ENCODE measurements at places on chromosomes 2 and 18.
A peak's percentile ranks its signal among the peaks of the same experiment; 100 is the strongest.

GRCh38 chr2:1887915-1888314 lies 143.6 kb upstream of the PXDN start:
- DNase-seq = no peak

- peak; percentile 25 for DNase-seq
Measured at GRCh38 chr18:62788876-62789275, 73.5 kb downstream of the PHLPP1 start.

GRCh38 chr2:112272669-112273068 lies 2.7 kb upstream of the ZC3H6 start:
- DNase-seq = no peak

DNA sequence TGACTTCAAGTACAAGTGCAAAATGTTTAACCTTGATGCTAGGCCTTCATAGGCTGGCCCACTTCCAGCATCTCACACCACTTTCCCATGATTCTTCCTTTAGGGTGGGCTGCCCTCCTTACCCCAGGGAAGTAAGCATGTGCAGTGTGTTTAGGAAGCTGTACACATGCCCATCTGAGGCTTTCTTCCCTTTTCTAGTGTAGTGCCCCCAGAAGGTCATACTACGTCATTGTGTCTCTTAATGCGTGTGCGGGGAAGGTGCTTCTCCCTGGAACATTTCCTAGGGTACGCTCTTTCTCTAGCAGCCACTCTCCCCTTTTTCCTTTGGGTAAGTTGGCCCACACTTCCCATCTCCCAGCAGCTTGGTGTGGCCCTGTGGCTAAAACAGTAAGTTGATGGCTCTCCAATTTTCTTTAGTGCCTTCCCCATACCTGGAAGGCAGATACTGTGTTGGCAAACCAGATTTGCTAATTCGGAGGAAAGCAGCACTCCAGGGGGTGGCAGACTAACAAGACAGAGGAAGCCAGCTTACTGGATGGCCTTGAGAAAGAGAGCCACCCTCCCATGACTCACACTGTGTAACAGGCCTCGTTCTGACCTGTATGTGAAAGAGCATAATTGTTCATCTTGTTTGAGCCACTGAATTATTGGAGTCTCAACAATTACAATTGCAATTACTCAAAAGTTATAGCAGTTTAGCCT lies 1.1 kb upstream of the SULT6B1 start:
- DNase-seq = peak; percentile 8

DNA sequence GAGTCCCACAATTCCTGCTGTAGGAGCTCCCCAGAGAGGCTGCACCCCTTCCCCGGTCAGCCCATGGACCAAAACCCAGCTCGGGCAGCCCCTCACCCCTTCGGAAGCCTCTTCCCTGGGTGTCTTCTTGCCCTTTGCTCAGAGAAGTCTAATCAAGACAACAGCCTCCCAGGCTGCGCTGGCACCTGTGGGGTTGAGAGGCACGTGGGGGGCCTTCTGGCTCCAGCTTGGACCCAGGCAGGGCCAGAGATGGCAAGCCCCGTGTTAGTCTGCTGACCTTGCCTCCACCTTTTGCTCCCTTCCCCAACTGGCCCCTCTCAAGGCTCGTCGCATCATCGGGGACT lies 10.4 kb downstream of the SLC4A3 start:
- DNase-seq = no peak

DNA sequence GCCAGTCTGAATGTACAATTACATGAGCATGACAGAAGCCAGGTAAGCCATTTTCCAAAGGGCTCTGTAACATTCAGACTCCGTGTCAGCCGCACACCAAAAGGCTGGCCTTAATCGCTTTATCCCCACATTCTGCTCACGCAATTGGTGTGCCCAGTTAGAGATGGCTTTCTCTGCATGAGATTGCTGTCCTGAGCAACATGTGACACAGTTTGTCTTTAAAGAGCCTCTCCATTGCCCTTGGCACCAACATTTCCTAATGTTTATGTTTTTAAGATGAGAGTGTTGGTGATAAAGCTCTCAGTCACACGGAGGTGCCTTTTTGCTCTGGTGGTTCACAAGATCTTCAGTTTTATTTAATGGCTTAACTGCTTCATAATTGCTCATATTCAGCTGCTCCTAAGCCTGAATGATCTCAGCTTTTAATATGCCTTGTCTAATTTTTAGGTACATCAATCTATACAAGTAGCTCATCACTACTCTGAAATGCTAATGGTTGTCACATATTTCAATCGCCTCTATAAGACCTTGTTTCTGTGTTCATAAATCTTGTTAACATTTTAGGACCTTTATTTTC lies 164.8 kb upstream of the ACVR2A start:
- DNase-seq = peak; percentile 79

- DNase-seq = no peak
Measured at GRCh38 chr2:70049255-70049654, 38.0 kb upstream of the PCBP1 start.

GRCh38 chr2:238657132-238658053 lies 190.5 kb upstream of the TWIST2 start:
- no peak for DNase-seq

DNA sequence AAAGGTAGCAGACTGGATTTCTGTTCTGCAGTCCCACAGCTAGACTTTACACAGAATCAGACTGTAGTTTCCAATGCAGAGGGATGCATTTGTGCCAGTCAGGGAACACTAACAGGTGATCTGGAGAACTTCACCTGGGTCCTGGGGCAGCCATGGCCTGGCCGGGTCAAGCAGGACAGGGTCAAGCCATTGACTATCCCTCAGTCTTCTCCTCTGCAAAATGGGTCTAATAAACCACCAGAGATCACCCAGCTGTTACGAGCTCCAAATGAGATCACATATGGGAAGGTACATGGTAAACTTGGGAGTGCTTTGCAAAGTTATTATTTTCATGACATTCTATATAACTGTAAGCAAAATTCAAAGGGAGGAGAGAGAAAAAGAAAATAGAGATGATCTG lies 294.1 kb downstream of the CDCA7 start:
- no peak for DNase-seq

GRCh38 chr2:118496467-118496866 lies 351.0 kb downstream of the EN1 start:
- no peak for DNase-seq

GRCh38 chr2:133734716-133735495 lies 166.6 kb upstream of the NCKAP5 start:
- no peak for DNase-seq

- DNase-seq = no peak
Measured at GRCh38 chr2:230124757-230125431, 56.2 kb upstream of the SLC16A14 start.

GRCh38 chr2:71965530-71965929 lies 182.1 kb downstream of the CYP26B1 start:
- no peak for DNase-seq

GRCh38 chr2:160664603-160665140 lies 171.1 kb upstream of the RBMS1 start:
- DNase-seq = no peak

- no peak for DNase-seq
Measured at GRCh38 chr2:222577341-222577740, 78.6 kb downstream of the FARSB start.

GRCh38 chr2:69247583-69247982 lies 139.4 kb downstream of the GFPT1 start:
- no peak for DNase-seq

DNA sequence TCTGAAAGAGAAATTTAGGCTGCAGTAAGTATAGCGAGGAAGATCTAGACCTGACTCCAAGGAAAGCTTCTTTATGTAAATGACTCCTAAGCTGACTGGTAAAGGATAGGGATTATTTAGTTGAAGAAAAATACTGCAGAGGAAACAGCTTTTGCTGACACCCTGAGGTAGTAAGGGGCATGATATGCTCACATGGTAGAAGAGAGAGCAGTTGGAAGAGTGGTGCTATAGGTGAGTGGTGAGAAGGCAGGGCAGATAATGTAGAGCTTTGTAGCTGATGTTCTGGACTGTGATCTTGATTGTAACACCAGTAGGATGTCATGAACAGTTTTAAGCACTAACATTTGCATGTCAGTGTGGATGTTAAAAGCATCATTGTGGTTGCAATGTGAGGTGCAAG lies 639.1 kb upstream of the SLC39A10 start:
- no peak for DNase-seq

GRCh38 chr2:112737542-112738232 lies 16.9 kb downstream of the NT5DC4 start:
- DNase-seq = no peak

DNA sequence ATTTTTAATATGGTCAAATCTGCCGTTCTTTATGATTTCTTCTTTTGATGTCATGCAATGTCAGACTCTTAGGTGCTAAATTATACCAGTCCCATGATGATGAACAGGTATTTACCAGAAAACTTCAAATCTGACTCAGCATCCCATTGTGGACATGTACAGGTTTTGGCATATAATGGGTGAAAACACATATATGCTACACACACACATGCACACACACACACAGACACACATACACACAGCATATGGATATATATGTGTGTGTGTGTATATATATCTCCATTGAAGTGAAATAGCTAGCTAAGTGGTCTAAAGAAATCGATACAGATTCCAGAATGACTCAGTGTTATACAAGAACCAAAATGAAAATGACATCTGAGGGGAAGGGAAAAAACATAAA lies 7.4 kb downstream of the PLEK start:
- DNase-seq = no peak

DNA sequence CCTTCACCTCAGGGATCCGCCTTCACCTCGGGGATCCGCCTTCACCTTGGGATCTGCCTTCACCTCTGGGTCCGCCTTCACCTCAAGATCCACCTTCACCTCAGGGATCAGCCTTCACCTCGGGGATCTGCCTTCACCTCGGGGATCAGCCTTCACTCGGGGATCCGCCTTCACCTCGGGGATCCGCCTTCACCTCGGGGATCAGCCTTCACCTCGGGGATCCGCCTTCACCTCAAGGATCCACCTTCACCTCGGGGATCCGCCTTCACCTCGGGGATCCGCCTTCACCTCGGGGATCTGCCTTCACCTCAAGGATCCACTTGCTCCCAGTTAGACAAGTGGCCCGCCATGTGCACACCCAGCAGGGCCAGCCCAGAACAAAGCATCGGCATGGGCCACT lies 7.3 kb downstream of the KIF1A start:
- DNase-seq = no peak

DNA sequence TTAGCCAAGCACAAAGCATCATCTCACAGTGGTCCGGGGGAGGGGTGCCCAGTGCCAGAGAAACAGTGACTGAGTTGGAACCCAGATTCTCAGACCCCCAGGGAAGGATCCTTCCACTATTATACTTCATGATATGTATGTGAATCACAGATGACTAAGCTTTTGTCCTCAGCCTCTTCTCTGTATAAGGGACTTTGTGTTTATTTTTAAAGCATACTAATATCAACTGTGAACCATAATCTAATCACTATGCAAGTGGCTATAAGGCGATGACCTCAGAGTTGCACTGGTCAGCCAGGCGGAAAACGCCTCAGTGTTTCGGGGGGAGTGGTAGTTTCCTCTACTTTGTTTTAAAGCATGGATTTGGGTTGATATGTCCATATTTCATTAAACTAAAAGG lies 160.4 kb upstream of the TMEM200C start:
- DNase-seq = no peak

- DNase-seq = no peak
Measured at GRCh38 chr2:111100765-111101162, 19.9 kb upstream of the BCL2L11 start.

- no peak for DNase-seq
Measured at GRCh38 chr2:66575625-66576310, 140.8 kb downstream of the MEIS1 start.

- DNase-seq = no peak
Measured at GRCh38 chr18:5197461-5197860, 404 bp upstream of the AKAIN1 start.

- DNase-seq = no peak
Measured at GRCh38 chr2:156803967-156804366, 367.8 kb downstream of the GPD2 start.

GRCh38 chr2:177906041-177906718 lies 166.4 kb downstream of the PDE11A start:
- peak; percentile 30 for DNase-seq

- DNase-seq = no peak
Measured at GRCh38 chr2:66430505-66431273, 4.2 kb upstream of the MEIS1 start.

DNA sequence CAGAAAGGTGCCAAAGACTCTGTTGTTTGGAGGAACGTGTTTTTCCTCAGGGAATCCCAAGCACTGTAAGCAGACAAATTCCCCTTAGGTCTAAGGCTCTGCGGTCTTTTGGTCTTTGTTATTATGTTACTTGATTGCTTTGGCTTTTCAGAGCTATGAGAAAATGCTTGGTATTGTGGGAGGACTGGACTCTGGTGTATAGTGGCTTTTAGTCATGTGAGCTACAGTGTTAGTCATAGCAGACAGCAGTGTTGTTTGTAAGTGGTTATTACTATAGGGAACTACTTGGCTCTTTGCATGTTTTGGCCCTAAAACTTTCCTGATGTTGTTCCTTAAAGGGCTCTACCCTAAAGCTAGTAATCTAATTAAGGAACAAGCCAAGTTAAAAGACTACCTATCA lies 956.2 kb upstream of the LRATD1 start:
- DNase-seq = no peak

DNA sequence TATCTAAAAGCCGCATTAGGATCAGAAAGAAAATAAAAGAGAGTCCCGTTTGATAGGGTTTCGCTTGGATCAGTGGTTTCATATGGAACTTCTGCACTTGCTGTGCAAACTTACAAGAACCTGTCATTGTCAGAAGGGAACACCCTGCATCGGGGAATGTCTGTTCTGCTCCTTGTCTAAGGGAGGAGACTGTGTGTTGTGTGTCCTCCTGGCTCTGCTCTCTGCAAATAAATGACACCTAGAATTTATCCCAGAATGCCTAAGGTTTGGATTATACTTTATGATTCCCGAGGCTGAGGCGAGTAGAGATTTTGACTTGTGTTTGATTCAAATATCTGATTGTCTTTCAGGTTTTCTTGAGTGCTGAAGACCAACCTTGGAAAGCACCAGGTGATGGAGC lies 785.1 kb downstream of the GALR1 start:
- no peak for DNase-seq

DNA sequence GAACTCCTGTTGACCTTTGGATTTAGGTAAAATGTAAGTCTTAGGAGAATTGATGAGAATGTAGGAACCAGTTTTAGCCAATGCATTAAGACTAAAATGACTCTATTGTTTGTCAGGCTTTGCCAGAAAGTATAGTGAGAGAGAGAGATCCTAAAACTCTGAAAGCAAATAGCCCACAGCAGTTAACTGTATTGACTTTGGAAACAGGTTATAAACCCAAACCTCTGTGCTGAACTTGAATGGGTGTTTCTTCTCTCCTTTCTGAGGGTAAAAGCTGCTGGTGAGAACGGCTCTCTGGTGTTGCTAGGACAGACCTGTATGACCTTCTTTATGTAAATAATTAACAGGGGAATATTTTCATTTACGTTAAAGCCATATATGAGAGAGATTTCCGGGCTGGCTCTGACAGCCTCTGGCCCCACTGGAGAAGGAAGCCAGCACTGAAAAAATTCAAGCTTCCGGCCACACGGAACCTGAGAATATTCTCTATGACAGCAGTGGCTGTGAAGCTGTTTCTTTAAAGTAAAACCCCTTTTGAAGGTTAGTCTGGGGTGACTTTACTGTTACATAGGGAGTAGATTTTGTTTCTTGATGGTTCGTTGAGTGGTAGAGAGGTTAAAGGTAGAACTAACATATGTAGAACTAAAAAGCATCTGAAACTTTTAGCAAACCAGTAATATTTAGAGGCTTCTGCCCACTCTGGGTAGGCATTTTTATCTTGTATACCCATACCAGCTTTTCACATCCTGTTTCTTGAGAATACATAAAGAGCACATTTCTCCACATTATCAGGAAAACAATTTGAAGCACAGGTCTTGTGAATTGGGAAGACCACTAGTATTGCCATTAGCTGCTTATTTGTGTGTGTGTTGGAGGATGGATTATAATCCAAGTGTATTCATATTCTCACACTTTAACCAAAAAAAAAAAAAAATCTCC lies 123.8 kb downstream of the SPTBN1 start:
- no peak for DNase-seq

All from COR-L47 (cell line).